NCI-H1930 (cell line): ENCODE measurements at places on chromosomes 7 and 10.

DNA sequence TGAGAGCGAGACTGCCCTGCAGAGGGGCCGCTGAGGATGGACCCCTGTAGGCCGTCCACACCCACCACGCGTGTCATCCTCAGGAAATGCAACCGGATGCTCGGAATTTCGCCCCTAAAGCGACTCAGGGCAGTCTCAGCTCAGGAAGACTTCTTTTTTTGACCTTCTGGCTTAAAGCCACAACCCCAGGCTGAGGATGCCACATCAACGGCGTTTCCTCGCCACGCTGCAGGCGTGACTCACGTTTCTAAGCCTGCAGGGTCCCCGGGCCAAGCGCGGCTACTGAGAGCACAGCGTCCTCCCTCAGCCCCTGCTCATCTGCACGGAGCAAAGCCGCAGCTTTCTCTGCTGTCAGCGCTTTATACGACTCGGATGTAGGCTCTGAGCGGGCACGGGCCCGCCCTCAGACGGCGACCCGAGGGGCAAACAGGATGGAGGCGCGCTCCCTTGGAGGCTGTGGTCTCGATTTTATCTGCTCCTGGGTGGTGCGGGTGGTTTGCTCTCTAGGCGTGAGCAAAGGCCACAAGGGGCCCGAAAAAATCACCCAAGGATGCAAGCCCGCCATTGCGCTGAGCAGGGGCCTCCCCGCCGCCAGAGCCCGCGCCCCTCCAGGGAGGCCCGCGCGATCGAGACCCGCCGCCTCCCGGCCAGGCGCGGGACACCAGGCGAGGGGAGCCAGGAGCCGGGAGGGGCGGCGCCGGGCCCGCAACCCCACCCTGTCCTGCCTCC lies 726 bp upstream of the INSIG1 start:
- DNase-seq, result no peak

- DNase-seq, result no peak
Measured at GRCh38 chr7:98254951-98255610, 3.0 kb upstream of the TECPR1 start.

DNA sequence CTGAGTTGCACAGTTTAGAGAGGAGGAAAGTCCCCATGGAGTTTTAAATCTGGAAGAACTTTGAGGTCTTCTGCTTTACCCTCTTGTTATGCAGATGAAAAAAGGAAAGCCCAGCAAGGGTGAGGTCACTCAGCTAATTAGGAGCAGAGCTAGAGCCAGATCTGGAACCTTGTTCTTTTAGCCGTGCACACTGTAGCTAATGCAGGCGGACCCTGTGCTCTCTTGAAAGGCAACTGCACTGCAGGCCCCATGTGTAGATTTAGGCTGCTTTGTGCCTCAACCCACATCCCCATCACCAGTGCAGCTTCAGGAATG lies 63.4 kb downstream of the SYPL1 start:
- DNase-seq, result no peak

DNA sequence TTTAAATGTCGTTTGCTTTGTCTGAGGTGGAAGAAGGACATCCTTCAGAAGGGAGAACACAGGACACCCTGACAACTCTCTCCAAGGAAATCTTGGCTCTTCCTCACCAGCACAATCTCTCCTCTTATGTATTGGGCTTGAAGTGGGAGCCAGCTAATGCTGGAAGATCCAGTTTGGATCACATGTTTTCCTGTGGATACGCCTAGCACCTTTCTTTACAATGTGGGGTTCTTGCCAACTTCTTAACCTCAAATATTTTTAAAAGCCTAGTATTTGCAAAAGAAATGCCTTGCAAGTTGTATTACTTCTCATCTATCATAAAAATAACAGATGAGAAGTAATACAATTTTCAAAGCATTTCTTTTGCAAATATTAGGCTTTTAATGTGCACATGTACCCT lies 76.4 kb downstream of the FRMD4A start:
- DNase-seq, result no peak

GRCh38 chr10:79344502-79345195 lies 2.6 kb upstream of the PPIF start:
- DNase-seq, result no peak

DNA sequence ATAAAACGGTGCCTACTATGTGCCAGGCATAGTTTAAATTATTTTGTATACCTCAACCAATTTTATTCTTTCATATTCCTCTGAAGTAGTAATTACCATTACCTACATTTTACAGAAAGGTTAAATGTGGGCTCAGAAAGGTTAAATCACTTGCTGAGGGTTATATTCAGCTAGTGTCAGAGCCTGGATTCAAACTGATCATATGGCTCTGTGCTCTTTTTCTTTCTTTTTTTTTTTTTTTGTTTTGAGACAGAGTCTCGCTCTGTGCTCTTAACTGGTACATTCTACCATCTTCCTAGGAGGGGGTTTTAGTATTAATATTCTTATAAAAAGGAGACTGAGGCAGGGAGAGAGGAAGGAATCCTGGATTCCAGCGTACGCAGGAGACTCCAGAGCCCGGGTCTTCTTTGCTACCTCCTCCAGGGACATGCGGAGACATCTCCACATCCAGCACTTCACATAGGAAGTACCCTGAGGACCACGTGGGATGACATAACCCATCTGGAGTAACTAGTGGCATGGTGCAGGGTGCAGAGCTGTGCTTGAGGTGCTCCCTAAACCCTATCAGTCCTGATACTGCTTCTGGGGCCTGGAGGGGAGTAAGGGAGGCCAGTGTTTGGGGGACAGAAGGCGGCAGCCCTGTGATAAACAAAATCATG lies 29.6 kb upstream of the ATXN7L1 start:
- no peak for DNase-seq

- no peak for DNase-seq
Measured at GRCh38 chr10:112369495-112370423, 4.2 kb upstream of the ACSL5 start.

DNA sequence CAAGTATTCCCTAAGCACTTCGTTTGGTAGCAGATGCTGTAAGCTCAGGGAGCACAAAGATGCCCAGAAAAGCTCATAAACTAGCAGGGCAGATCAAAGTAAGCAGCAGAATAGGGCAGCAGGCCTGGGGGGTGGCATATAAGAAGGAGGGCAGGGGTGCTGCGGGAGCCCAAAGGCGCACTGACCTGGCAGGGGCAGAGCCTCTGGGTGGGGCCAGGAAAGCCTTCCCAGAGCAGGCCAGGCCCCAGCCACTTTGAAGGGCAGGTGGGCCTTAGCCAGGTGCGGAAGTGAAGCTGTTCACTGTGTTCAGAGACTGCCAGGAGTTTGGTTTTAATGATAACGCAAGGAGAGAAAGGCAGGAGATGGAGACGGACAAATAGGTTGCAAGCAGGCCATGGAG lies 3.9 kb downstream of the GDF10 start:
- DNase-seq, result no peak

- peak; percentile 51 for DNase-seq
Measured at GRCh38 chr7:5526100-5526905, 102.7 kb upstream of the TNRC18 start.

GRCh38 chr10:14904316-14904732 lies 25.7 kb downstream of the SUV39H2 start:
- DNase-seq, result no peak

DNA sequence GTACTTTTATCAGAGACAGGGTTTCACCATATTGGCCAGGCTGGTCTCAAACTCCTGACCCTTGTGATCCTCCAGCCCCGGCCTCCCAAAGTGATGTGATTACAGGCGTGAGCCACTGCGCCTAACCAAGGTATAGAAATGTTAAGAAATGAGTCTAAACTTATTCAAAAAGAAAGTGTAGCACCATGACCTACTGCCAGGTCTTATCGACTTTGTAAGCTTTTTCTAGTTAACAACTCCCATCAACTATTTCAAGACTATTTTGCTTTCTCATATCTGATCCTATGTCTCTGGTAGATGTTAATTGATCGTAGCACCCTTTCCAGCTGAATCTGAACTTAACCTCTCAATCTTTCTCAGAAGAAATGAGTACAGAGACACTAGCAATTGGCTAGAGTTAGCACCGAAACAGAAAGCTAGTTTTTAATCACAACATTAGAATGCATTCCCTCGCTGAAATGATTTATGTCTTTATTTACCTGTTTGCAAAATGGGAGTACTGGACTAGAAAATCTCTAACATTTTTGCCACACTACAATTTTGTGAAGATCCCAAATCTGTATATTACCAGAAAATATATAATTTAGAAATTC lies 114.0 kb upstream of the HGF start:
- no peak for DNase-seq

DNA sequence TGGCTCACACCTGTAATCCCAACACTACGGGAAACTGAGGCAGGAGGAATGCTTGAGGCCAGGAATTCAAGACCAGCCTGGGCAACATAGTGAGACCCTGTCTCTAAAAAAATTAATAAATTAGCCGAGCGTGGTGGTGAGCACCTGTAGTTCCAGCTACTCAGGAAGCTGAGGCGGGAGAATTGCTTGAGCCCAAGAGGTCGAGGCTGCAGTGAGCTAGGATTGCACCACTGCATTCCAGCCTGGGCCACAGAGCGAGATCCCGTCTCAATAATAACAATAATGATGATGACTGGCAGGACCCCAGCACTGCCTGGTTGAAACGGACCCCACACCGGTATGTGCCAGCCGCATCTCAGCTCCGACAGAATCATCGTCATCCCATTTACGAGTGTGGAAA lies 93.0 kb downstream of the ELFN1 start:
- DNase-seq, result no peak

DNA sequence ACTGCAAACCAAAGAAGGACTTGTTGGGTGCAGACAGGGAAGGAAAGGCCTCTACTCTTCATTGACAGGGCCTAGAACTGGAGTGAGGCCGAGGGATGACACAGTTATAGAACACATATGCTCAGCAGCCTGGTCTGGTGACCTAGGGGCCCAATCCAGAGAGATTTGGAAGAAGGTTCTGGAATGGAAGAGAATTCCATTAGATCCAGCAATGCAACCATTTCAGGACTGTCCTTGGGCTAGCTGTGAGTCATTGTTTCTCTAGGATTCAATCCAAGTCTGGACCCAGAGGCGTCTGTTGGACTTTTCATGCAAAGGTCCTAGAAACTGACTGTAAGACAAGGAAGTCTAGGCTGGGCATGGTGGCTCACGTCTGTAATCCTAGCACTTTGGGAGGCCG lies 59.2 kb downstream of the WIPF3 start:
- no peak for DNase-seq

DNA sequence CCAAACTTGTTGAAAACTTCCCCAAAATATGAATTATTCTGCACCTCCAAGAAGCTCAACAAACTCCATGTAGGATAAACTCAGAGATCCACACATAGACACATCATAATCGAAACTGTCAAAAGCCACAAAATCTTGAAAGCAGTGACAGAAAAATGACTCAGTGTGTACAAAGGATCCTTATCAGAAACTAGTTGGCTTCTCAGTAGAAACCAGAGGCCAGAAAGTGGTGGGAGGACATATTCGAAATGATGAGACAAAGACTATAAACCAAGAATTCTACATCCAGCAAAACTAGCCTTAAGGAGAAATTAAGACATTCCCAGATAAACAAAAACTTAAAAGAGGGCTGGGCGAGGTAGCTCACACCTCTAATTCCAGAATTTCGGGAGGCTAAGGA lies 38.5 kb downstream of the MCMBP start:
- DNase-seq, result no peak

DNA sequence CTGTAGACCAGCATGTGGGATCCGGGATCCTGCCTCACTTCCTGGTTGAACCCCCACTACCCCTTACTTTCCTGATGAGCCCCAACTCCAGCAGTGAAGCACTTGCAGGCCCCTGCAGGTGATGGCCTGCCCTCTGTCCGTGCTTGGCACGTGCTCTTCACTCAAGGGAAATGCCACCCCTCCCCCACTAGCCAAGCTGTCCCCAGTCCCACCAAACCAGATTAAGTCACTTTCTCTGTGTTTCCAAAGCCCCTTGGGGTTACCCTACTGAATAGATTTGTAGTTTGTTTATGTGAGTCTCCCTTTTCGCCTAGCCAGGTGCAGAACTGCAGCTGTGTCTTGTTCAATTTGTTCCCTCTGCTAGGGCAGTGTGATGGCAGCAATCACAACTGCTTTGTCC lies 121.7 kb downstream of the WDFY4 start:
- no peak for DNase-seq

DNA sequence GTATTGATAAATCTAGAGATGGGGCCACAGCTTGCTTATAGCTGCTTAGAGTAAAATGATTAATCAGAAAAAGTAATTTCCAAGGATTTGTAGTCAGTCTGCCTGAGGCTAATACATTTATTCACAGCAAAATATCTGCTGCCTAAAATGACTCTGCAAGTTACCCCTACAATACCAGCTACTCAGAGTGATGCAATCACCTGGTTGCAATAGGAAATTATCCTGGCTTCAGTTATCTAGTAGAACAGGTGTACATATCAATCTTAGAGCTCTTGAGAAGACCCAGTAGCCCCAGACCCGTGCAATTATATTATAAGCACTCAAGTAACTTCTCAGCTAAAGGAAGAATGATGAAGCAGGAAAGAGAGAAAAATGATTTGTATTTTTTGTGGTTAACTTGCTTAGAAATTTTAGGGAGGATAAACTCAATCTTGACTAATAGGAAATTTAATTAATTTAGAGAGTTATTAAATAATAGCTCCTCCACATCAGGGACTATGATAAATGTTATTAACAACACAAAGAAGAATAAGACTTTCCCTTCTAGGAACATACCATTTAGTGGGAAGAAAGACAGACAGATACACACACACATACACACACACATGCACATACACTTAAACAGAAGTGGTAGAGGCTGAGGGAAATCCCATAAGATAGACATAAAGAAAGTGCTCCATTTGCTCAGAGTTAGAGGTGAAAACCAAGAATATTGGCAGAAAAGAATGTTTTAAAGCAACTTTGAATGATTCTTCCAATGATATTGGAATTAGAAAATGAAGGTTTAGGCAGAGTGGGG lies 140.4 kb upstream of the PRSS1 start:
- no peak for DNase-seq

DNA sequence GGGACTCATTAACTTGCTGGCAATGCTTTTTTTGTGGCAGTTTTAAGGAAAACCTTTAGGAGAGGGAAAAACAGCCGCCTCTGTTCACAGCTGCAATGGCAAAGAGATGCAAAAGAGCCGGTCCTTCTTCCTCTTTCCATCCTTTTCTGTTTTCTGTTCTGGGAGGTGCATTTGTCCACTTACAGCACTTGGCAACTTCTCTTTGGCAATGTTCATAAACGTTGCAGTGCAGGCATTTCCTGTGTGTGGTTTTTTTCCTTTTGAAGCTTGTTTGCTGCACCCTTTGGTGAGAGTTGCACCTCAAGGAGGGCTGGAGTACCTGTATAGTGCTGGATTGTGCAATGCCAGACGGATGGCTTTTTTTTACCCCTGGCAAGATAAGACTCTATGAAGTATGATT lies 53.9 kb upstream of the HABP2 start:
- DNase-seq, result no peak

GRCh38 chr7:151540146-151540545 lies 20.5 kb upstream of the RHEB start:
- DNase-seq, result no peak

- peak; percentile 41 for DNase-seq
Measured at GRCh38 chr7:101564778-101565211, 64.3 kb downstream of the MYL10 start.
